ENCODE measurements at places on chromosomes 16 and 17.
A peak's percentile ranks its signal among the peaks of the same experiment; 100 is the strongest.

DNA sequence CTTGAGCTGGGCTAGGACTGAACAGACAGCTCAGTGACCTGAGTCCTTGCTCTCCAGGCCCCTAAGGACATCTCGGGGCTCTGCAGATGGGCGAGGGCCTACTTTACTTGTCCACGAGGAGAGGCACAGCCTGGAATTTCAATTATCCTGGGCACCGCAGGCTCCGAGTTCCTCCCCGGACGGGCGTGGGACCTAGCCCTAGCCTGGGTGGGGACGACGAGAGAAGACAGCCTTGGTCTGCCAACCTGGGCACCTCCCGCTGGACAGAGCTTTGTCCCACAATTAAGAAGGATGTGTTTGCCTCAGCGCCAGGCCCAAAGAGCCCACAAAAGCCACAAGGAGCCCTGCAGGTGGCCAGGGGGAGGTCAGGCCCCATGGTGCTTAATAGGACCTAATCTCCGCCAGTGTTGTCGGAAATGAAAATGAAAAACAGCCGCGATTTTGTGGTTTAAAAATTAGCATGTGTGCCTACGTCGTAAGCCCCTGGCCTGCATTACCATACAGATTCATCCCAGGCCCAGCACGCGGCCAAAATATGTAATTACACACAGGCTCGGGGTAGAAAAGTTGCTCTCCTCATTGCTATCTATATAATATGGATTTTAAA is 51.4 kb upstream of the LHX1 start:
- no peak for DNase-seq

GRCh38 chr16:17343728-17344127 is 127.0 kb downstream of the XYLT1 start:
- DNase-seq: no peak

DNA sequence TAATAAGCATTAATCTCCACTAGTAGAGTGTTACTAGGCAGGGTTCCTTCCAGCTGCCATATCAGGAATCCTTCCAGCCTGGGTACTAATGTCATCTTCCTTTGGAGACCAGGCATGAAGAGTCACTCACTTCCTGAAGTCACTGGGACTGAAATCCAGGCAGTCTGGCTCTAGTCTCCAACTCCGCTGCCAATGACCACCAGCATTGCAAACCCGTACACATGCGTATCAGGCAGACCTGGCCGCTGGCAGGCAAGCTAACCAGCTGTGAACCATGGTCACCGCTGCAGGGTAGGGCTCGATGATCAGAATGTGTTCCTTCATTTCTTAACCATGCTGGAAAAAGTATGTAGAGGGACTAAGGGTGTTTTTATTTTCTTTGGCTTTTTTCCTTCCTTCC is 255.5 kb downstream of the CDH13 start:
- peak; percentile 22 for DNase-seq

- DNase-seq: no peak
Observed at GRCh38 chr16:50568187-50568815, 20.1 kb downstream of the NKD1 start.

DNA sequence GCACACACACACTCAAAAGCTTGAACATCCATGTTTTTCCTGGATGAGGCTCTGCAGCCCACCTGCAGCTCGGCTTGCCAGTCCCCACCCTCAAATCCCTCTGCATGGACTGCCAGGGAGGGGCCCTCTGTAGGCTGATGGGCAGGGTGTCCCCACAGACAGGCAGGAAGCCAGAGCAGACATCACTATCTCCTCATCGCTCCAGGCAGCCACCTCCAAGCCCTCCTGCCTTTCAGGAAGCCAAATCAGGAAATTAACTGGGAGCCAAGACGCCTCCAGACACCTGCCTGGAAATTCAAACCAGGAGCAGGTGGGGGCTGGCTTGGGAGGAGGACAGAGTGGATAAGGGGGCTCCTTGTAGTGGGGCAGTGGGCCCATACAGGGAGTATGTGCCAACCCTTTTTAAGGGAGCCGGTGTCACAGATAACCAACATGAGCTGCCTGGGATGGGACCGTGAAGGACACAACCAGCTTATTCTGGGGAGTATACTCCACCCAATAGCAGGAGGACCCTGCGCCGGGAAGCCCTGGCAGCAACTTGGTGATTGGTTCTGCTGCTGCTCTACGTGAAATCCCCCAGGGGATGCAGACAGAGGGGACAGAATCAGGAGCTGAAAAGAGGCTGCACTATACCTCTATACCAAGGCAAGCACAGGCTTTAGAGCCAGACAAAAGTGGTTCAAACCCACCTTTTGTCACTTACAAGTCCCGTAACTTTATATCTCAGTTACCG is 139.1 kb downstream of the CCT6B start:
- no peak for DNase-seq

- DNase-seq: no peak
Observed at GRCh38 chr17:33929181-33929724, 325.8 kb upstream of the CCL2 start.

GRCh38 chr17:77581480-77581879 is 377.0 kb upstream of the TNRC6C start:
- DNase-seq: no peak

DNA sequence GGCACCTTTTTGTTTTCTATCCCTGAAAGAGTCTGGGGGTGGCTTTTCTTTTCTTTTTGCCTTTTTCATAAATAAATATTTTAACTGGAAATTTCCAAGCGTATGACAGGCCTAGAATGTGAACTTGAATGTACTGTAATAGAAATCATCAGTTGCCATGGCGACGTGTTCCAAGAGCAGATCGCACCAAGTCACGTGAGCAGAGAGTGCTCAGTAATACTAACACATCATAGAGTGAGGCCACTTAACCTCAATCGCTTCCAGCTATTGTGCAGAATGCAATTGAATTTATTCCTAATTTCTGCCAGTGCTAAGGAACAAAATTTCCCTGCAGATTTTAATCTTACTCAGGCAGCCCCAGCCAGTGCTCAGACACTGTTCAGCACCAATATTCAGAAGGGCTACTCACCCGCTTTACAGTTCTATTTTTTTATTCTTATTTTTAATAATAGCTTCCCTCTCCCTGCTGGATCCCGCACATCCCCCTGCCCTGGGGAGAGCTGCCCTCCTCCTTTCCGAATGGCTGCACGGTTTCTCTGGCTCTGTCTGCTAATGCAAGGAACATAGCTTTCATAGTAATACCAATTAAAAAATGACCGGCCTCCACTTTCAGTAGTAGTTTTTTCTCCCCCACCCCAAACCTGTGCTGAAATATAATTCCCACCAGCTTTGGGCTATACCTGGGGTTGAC is 26.2 kb upstream of the PMFBP1 start:
- DNase-seq: no peak

- DNase-seq: no peak
Observed at GRCh38 chr17:31859487-31860008, 504 bp upstream of the COPRS start.

DNA sequence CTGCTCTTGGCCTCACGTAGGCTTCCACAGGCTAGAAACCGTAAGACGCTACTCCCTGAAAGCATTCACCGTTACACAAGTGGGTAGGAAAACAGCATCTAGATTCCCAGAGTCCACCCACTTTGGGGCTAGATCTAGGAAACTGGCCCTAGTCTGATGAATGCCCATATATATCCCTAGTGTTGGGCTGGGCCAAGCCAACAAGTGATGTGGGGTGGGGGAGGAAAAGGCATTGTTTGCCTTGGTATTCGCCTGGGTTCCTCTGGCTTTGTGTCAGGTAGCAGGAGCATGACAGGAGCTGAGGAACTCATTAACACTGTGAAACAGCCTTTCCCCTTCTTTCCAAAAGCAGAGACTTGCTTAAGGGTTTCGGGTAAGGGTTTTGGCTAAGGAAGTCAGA is 112.4 kb downstream of the SMG6 start:
- DNase-seq: no peak

- DNase-seq: no peak
Observed at GRCh38 chr17:67125417-67125816, 81.1 kb downstream of the CACNG1 start.

GRCh38 chr16:81238296-81239011 is at the start of gene BCO1:
TSS of gene BCO1 (plus strand) at chr16:81238689. CDS start at chr16:81238909, 220 bp downstream.
- DNase-seq: no peak

GRCh38 chr17:76082326-76083251 is 3.6 kb downstream of the ZACN start:
- DNase-seq: no peak

- DNase-seq: no peak
Observed at GRCh38 chr17:14331225-14331981, 30.5 kb downstream of the HS3ST3B1 start.

- DNase-seq: no peak
Observed at GRCh38 chr17:14152721-14153120, 83.4 kb downstream of the COX10 start.

DNA sequence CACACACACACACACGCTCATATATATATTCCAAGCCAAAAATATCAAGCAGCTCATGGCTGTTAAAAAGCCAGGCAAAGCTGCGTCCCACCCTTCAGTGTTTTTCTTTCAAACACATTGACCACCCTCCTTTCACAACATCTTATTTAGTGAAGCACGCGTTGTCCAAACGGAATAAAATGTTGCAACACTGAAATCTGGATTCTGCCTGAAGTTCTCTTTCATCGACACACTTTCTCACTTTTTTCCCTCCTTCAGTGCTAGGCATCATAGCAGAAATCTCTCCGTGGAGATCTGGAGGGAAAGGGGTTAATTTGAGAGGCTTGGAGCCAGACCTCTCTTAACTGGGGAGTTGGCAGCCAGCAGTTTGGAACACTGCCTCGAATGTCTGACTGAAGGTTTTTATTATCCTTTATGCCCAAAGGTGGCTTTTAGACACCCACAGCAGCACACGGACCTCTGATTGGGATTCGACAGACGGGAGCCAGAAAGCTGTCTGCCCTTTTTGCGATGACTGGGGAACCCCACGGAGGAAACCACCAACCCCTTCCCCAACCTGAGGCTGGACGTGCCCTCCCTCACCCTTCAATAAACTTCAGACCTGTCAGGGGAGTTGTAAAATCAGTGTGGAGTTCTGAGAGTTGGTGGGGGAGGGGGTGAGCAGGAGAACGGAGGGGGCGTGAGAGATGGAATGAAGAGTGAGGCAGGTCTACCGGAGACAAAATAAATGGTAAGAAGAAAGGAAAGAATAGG is 833.6 kb upstream of the SOX9 start:
- DNase-seq: no peak

GRCh38 chr16:53556521-53556920 is 53.5 kb upstream of the AKTIP start:
- no peak for DNase-seq

DNA sequence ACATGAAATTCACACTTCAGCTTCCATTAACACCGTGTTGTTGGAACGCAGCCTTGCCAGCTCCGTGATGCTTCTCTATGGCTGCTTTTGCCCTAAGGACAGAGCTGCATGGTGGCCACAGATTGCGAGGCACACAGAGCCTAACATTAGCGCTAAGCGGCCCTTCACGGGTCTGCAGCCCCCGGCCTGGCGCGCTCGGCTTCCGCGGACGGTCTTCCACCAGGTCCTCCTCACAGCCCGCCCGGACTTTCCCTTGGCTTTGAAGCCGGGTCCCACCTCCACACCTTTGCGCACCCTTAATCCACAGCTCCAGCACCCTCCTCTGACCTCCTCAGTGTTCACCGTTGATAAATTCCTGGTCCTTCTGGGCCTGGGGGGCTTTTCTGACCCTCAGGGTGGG is 19.6 kb downstream of the SCGB1C2 start:
- DNase-seq: no peak

DNA sequence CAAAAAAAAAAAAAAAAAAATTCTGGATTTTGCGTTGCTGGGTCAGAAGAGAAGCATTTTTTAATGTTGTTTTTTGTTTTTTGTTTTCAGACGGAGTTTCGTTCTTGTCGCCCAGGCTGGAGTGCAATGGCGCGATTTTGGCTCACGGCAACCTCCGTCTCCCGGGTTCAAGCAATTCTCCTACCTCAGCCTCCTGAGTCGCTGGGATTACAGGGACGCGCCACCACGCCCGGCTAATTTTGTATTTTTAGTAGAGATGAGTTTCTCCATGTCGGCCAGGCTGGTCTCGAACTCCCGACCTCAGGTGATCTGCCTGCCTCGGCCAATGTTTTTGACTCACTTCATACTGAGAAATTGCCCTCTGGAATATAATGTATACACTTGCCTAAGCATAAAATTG is 11.0 kb upstream of the PAFAH1B1 start:
- no peak for DNase-seq

- no peak for DNase-seq
Observed at GRCh38 chr16:72195609-72196008, 23.7 kb upstream of the PMFBP1 start.

GRCh38 chr17:29726715-29727252 is 104.1 kb upstream of the CORO6 start:
- no peak for DNase-seq

DNA sequence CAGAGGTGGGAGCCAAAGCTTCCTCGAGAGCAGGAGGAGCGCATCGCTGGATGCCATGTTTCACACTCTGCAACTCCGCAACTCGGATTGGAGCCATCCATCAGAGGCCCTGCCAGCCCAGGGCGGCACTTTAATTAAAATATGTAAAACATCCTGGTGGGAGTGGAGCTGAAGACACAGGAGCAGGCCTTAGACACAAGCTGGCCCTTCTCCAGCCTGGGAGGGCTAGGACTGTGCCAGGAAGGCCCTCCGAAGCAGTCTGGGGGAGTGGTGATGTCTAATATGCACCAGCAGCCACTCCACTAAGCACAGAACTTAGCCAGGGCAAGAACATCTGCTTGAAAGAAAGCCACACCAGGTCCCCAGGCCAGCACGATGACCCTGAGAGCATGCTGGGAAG is 5.8 kb upstream of the CCDC182 start:
- no peak for DNase-seq

GRCh38 chr16:58016840-58017446 is 8.6 kb upstream of the MMP15 start:
- no peak for DNase-seq

DNA sequence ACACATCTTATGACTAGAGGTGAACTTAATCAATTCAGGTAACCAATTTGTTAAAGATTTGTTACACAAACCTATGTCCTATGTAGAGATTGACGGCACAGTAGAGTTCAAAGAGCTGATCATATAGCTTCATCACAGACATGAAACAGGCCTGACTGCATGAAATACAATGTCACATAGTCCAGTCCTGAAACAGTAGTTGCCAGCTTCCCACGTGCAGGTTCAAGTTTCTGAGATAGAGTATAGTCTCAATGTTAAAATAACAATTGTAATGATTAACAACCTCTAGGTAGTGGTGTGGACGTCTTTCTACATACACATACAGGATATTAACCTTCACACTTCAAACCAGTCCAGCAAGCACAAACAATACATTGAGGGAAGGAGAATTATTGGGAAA is 640.7 kb upstream of the SOX9 start:
- no peak for DNase-seq

Data from gastrocnemius medialis (tissue), 4 donors.